ENCODE measurements at places on chromosomes 7 and 10.

- no peak for DNase-seq
Observed at GRCh38 chr7:71173955-71174354, 42.0 kb downstream of the GALNT17 start.

DNA sequence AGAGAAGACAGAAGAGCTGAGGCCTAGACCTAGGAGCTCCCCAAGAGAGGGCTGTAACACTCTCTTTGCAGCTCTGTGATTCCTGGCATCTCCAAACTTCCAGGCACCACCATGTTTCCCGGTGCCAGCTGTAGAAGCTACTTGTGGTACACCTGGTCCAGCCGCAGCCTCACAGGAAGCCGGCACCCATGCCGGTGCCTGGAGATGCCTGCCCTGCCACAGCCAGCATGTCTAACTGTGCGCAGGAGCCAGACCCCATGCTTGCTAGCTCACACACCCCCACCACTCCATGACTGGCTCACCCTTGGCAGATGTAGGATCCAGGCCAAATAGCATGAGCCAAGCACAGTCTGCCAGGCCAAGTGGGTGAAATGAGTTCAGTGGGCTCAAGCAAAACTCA lies 211.7 kb upstream of the GNAI1 start:
- no peak for DNase-seq

- no peak for DNase-seq
Observed at GRCh38 chr7:149586646-149587645, 89.3 kb upstream of the ZNF746 start.

GRCh38 chr10:42926843-42927242 lies 144.2 kb downstream of the BMS1 start:
- DNase-seq, result no peak

DNA sequence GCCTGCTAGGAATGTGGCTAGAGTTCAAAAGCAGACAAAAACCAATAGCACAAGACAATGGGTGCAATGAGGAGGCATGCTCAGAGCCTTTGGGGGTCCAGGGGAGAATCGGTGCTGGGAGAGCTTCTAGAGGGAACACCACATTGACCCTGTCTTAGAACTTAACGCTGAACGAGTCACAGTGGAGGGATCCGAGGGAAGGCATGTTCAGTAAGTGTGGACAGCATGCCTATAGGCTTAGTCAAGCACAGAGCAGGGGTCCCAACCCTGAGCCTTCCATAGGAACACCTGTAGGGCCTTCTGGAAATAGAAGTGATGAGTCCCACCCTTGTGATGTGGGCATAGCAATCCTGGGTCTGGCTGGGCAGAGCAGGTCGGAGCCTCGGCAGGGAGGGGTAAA lies 148.7 kb downstream of the PKD1L1 start:
- DNase-seq, result no peak

Data from DMS 273 treated with DMSO at 0.1 percent for 48 hours (cell line).